Progenitor cell of endocrine pancreas (in vitro differentiated cells): ENCODE measurements at places on chromosomes 12 and 14.

GRCh38 chr12:55845361-55845760 is 2.6 kb upstream of the MMP19 start:
- no peaks in the 10 kb centered on the region for H3K36me3 ChIP-seq
- H3K27ac ChIP-seq: no peak overlapping the region
- peaks cover 14% of the 10 kb centered on the region for H3K27me3 ChIP-seq
- H3K4me1 ChIP-seq: no peaks in the 10 kb centered on the region

DNA sequence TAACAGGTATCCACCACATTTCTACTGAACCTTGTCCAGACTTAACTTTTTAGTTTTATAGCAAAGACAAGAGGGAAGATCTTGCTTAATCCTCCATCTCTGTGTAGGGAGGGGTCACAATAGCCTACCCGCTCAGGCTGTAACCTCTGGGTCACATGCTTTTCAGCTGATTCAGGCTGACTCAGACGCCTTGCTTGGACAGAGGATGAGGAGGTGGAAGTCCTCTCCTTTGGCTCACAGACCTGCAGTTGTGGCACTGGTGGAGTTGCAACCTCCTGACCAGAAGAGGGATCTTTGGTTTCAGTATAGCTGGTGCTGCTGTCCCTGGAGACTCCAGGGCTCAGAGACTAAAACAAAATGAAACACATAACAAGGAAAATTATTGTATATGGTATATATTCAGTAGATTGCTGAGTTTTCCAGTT is 16.2 kb downstream of the ACIN1 start:
- H3K36me3 ChIP-seq: peaks cover 27% of the 10 kb centered on the region
- H3K4me3 ChIP-seq: no peak overlapping the region
- H3K27me3 ChIP-seq: no peaks in the 10 kb centered on the region
- no peak for DNase-seq

DNA sequence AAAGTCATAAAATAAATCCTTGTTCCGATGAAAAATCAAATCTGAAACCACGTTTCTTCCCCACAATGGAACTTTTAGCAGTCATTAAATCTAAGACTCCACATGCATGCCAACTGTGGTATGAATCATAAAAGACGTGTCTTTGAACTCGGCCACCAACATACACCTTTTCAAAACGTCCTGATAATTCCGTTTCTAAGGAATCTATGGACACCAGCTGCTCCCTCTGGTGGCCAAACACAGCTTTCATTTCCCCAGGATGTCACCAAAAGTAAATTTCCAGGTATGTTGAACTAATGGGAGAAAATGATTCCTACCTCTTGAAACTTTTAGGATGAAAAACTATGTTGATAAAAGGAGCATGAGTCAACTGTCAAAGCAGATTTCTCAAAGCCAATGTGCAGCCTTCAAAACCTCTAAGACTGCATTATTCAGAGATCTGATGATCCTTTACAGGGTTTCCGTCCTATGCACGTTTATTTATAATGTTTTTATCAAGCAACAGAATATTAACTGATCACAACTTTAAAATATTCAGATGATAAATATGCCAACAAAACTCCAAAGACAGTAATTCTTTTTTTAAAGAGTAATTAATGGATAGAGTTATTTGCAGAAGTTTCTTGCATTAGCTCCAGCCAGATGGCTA is 96.2 kb downstream of the CIT start:
- H3K36me3 ChIP-seq: peaks cover 15% of the 10 kb centered on the region
- no peaks in the 10 kb centered on the region for H3K27me3 ChIP-seq
- DNase-seq: peak; percentile 19
- H3K4me1 ChIP-seq: peaks cover 2% of the 10 kb centered on the region
- H3K27ac ChIP-seq: no peak overlapping the region

- H3K4me1 ChIP-seq: peaks cover 28% of the 10 kb centered on the region
- no peak for DNase-seq
Measured at GRCh38 chr14:103057028-103057371, 349 bp downstream of the CDC42BPB start.

DNA sequence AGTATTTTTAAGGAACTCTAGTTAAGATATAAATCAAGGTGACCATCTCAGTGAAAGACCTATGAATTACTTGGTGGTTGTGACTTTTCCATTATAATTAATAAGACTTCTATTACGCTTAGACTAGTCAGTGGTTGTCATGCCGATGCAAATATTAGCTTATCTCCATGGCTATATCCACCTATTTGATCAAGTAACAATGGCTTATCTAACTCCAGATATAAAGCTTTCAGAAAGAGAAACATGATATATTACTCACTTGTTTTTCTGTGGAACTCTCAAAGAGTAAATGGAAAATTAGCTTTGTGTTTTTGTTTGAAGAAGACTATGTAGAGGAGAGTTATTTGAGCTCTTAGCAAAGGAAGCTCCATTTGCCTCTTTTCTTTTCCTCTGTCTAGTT is 323.8 kb upstream of the DCN start:
- H3K27ac ChIP-seq: peak overlapping the region; percentile 33
- DNase-seq: no peak
- no peak overlapping the region for H3K4me3 ChIP-seq
